ENCODE measurements at places on chromosomes 2 and 18. TPM values are rescaled to one million over a fixed set of nuclear protein-coding genes. Genes with fewer than 3 reads are reported as not detected.

ANKRD23 gene
- 1.3 TPM for polyA plus RNA-seq

HES6 gene
- polyA plus RNA-seq, result 3.3 TPM

LIMS2 gene
- polyA plus RNA-seq, result 35.1 TPM

TRIM43 gene
- not detected for polyA plus RNA-seq

NPHP1 gene
- 2.1 TPM for polyA plus RNA-seq

RAX gene
- polyA plus RNA-seq, result not detected

AGAP1 gene
- polyA plus RNA-seq, result not detected

BUB1 gene
- polyA plus RNA-seq, result 0.94 TPM
